H54 (cell line): ENCODE measurements at places on chromosomes 6 and 20.

DNA sequence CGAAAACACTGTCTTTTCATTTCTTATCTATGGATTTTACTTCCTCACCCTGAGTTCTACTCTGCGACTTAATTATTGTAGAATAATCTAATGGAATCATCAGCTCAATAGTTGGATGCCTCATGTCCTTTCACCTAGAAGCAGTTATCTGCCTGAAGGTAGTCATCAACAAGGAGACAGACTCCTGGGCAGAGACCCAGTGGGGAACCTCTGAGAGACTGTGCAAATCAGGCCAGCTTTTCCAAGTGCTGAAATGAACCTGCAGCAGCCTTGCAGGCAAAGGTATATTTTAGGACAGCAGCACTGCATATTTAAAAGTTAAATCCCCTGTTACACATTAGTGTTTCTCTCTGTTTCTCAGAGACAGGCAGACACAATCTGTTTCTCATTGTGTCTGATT, 99.7 kb upstream of the STMND1 start:
- DNase-seq, result no peak

GRCh38 chr6:159833556-159833955, 33.5 kb downstream of the PNLDC1 start:
- no peak for DNase-seq

- no peak for DNase-seq
Observed at GRCh38 chr6:142984386-142984785, 39.4 kb upstream of the HIVEP2 start.

DNA sequence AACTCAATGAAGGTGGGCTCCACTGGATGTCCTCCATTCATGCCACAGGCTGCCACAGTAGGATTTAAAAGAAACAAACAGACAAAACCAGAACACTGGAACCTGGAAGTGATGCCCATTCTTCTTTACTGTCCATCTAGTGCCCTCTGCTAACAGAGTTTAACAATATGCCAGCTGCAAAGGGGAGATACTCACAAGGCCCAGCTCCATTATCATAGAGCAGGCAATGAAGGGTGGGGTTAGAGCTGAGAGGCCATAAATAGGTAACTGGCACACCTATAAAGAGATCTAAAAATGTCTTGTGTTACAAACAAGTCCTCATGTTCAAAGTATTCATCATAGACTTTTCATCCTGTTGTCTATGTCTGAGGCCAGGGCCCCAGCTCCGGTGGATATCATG, 75.6 kb downstream of the SOD2 start:
- no peak for DNase-seq

DNA sequence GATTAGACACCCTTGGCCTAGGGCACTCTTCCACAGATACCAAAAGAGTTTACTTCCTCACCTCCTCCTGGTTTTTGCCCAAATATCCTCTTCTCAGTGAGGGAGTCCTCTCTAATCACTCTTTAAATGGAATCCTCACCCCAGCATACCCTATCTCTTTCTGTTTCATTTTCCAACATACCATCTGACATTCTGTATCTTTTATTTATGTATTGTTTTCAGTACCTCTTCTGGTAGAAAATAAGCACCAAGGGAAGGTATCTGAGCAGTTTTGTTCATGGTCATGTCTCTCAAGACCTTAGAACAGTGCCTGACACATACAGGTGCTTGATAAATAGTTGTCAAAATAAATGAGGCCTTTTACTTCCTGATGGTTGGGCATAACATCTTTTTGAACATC, 55.1 kb downstream of the KIAA0408 start:
- no peak for DNase-seq

GRCh38 chr6:52340603-52340880, 21.4 kb upstream of the PAQR8 start:
- DNase-seq, result no peak

DNA sequence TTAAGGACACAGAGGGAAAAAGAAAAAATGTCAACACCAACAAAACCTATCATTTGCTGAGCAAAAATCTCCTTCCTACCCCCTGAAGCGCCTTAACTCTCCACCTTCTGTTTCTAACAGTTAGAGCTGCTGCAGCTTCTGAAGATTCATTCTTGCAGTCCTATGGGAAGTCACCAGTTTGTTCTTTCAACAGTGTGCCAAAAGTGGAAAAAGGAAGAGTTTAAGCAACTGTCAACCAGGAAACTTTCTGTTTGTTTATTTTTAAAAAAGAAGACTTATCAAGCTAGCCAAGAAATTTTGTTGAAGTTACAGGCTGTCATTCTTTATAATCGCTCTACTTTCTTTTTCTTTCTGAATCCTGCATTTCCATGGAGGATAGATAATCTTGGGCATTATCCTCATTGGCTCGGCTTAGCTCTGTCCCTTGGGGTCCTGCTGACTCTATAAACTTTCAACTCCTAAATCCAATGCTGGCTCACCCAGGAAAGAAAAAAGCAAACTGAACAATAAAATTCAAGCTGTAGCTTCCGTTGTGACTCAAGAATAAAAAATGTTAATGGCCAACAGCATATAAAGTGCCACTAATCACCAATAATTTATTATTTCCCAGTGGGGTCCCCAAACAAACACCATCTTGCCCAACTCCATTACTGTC, 172.8 kb upstream of the CITED2 start:
- DNase-seq, result no peak

- DNase-seq, result no peak
Observed at GRCh38 chr20:61879303-61879620, 186.4 kb downstream of the TAF4 start.

GRCh38 chr6:33570806-33571636, 9.1 kb downstream of the BAK1 start:
- peak; percentile 62 for DNase-seq

- no peak for DNase-seq
Observed at GRCh38 chr20:34915131-34915530, 38.7 kb downstream of the ACSS2 start.

GRCh38 chr6:44779130-44779826, 391.8 kb downstream of the CDC5L start:
- DNase-seq, result no peak

DNA sequence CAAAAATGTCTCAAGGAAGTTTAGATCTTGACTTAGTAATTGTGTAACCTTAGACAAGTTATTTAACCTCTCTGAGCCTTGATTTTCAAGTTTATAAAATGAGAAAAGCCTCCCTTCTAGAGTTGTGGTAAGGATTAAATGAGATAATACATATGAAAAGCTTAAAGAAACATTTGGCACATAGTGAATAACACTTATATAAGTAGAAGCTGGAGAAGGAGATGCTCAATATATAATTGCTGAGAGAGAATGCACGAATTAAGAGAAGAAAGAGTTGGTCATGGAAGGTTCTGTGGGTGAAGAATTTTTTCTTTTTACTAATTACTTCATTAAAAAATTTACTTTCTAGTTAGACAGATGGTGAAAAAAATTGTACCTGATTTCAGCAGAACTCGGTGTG, 5.3 kb downstream of the ACSS2 start:
- no peak for DNase-seq

DNA sequence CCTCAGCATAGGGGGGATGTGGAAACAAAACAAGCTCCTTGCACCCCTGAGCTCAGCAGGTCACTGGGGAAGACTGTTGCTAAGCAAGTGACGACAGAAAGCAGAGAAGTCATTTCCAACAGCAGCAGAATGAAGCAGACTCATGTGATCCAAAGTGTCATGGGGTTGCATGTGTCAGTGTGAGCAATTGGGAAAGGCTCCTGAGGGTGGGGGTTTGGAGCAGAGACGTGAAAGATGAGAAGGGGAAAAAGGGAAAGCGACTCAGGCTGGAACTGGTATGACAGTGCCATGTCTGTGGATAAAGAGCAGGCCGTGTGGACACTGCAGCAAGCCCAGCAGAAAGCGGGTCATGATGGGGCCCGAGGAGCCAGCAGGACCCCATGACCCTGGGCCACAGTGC, 363.9 kb downstream of the PREX1 start:
- no peak for DNase-seq

DNA sequence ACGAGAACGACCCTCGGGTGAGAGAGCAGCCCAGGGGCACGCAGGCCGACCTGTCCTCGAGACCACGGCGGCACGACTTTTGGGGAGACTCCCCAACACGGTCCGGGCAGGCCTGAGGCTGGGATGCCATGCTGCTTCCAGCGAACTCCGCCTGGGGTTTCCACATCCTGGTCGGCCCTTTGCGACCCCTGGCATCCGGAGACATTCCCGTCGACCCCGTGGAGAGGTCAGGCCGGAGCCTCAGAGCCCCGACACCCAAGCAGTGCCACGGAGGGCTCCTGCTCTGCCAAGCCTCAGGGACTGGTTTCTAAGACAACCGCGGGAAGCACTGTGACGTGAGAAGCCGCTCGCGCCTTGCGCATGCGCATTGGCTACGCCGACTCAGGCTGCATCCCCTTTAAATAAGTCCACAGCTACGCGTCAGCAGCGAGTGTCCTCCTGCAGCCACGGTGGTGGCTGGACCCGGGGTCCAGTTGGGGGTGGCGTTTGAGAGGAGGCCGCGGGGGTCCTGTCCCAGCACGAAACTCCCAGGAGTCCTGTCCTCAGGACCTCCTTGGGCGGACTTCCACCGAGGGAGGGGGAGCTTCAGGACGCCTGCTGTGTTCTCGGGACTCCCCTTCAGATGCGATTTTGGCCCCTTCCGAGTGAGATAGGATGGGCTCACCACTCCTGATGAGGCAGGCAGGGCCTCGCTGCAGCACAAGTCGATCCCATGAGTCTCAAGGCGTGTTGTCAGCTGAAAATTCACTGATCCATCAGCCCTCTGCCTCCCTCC, 1089.3 kb upstream of the DEFB115 start:
- DNase-seq, result no peak

DNA sequence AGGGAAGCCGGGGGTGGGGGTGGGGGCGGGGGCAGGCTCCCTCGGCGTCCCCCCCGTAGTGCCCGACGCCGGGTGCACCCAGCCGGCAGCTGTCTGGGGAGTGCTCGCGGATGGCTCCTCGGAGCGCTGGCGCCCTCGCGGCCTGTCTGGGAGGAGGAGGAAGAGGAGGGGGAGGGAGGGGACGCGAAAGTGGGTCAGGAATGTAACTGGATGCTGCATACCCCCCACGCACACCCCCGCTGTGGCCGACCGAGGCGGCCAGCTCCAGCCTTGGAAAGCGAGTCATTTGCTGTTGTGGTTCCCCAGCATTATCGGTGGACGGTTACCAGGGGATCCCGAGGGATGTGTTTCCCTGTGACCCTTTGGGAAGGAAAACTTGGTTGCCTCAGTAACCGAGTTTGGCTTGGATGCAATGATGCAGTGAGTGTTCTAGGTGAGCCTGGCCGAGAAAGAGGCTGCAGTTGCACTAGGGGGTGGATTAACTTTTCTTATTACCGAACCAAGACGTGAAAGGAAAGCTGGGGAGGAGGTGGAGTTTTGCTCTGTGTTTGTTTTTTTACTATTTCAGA, 55.2 kb upstream of the RREB1 start:
- DNase-seq, result peak; percentile 82

- DNase-seq, result no peak
Observed at GRCh38 chr6:47254906-47255305, 54.8 kb downstream of the TNFRSF21 start.

DNA sequence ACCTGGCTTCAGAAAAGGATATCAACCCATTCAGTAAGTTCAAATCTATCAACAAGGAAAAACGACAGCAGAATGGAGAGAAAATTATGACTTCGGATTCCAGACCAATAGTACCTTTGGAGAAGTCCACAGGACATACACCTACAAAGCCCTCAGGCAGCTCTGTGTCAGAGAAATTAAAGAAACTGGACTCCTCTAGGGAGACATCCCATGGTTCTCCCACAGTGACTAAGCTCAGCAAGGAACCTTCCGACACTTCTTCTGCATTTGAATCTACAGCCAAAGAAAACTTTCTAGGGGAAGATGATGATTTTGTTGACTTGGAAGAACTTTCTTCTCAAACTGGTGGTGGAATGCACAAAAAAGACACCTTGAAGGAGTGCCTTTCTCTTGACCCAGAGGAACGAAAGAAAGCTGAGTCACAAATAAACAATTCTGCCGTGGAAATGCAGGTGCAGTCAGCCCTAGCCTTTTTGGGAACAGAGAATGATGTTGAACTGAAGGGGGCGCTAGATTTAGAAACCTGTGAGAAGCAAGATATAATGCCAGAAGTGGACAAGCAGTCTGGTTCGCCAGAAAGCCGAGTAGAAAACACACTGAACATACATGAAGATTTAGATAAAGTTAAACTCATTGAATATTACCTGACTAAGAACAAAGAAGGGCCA, 67.4 kb upstream of the HINT3 start:
- DNase-seq, result peak; percentile 1

DNA sequence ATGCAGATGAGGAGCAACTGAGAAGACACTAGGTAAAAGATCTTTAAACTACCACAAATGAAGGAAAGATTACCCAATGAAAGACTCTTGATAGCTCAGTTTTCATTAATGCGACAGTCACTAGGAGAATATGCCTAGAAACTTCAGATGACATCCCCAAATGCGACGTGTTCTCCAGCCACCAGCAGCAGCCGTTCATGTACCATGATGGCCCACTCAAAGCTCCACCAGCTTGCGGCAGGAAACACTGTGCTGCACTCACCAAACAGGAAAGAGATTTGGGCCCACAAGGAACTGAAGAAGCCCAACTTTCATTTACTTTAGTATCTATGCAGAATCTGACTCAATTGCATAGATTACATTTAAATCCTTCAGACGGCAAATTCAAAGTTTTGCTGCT, 7.5 kb downstream of the DIDO1 start:
- no peak for DNase-seq

- DNase-seq, result no peak
Observed at GRCh38 chr20:58868795-58869194, 16.3 kb downstream of the GNAS start.

DNA sequence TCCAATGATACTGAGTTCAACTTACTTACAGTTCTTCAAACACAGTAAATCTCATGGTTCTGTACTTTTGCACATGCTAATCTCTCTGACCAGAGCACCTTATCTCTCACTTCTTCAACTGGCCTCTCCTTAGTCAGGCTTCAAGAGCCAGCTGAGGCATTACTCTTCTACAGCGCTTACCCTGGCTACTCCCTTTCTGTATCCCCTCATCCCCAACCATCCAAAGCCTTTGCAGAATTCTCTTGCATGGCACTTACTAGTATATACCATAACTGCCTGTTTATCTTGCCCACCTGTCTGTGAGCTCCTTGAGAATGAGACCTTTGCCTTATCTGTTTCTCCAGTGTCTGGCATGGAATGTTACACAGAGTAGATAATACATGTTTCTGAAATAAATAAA, 49.2 kb downstream of the SESN1 start:
- no peak for DNase-seq

- DNase-seq, result no peak
Observed at GRCh38 chr6:13351271-13351670, 22.9 kb upstream of the TBC1D7 start.

GRCh38 chr6:142820338-142821051, 124.5 kb downstream of the HIVEP2 start:
- DNase-seq, result no peak
